ENCODE measurements at places on chromosomes 6 and 20. TPM values are rescaled to one million over a fixed set of nuclear protein-coding genes. Genes with fewer than 3 reads are reported as not detected.
A peak's percentile ranks its signal among the peaks of the same experiment; 100 is the strongest.

DNA sequence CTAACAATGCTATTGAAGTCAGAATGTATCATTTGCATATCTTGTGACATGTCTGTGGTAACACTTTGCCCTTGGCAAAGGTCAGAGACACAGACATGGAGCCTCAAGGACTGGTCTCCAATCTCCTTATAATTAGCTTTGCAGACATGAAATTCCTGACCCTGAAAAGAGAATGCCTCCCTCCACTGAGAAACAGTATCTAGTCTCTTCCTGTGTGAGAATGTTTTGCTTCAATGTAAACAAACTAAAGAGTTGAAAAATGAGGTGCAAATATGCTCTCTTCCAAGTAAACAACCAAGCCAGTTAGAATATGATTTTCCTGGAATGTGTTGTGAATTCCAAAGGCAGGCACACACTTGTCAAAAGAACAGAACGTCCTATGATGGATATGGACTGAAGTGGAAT, 407.1 kb upstream of the MARCKS start:
- no peak overlapping the region for H3K4me3 ChIP-seq
- no peaks in the 10 kb centered on the region for H3K4me1 ChIP-seq
- H3K27ac ChIP-seq: no peak overlapping the region
- peaks cover 6% of the 10 kb centered on the region for H3K27me3 ChIP-seq

KHDRBS2 gene
- total RNA-seq: not detected

DNA sequence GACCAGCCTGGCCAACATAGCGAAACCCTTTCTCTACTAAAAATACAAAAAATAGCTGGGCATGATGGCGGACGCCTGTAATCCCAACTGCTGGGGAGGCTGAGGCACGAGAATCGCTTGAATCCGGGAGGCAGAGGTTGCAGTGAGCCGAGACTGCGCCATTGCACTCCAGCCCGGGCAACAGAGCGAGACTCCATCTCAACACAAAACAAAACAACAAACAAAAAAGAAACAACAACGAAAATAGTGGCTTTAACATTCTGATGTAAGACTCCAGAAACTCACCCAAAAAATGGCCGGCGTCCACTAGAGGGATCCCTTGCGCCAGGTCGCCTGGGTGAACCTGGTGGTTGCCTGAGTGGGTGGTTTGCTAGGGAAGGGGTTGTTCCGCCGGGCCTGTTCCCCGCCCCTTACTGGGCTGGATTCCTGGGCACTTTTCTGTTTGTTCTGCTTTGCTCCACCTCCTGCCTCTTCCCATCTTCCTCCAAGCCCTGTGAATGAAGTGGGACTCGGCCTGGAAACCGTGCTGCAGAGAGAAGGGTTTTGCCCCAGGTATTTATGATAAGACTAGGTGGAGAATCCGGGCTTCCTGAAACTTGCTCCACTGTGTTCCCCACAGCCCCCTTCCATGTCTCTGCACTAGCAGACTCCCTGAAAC, 1.5 kb downstream of the PABPC1L start:
- peak overlapping the region; percentile 22 for H3K27ac ChIP-seq
- peak; percentile 57 for DNase-seq
- peak overlapping the region; percentile 64 for H3K4me3 ChIP-seq
- no peaks in the 10 kb centered on the region for H3K27me3 ChIP-seq

DNA sequence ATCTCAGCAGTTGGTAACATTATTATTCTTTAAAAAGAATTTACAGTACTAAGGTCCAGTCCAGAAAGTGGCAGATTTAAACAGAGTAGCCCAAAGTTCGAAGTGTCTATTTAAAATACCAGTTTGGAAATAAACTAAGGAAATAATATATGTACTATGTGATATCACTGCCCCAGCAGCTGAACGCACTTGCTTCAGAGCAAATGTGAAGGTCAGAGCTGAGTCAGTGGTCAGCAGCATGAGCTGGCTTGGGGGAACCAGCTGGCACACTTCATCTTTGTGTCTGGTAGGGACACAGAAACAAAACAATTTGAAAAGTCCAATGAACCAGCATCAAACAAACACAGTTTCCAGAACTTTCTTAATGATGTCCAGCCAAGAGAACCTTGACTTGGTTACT, 15.4 kb downstream of the TMEM14B start:
- H3K27me3 ChIP-seq: no peaks in the 10 kb centered on the region
- H3K4me3 ChIP-seq: no peak overlapping the region
- no peak for DNase-seq
- peaks cover 15% of the 10 kb centered on the region for H3K4me1 ChIP-seq
- H3K27ac ChIP-seq: no peak overlapping the region
- H3K36me3 ChIP-seq: peaks cover 9% of the 10 kb centered on the region

DNA sequence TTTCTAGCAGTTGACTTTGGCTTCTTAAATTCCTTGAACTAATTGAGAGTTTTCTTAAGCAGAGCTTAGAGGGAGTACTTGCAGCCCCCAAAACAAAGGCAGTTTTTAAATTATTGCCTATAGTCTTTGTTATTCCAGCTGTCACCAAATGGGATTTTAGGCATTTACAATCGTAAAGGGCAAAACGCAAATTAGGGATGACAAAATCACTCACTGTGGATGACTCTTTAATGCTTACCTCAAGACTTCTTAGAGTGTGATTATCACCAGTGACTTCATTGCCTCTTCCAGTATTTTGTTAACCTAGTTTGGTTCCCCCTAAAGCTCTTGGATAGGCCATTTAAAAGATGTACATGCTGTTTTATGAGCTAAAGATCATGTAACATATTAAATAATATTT, 126.8 kb downstream of the LRRC1 start:
- DNase-seq: no peak
- no peak overlapping the region for H3K4me3 ChIP-seq
- no peaks in the 10 kb centered on the region for H3K4me1 ChIP-seq
- H3K27me3 ChIP-seq: no peaks in the 10 kb centered on the region

GRCh38 chr6:118780668-118781067, 113.3 kb upstream of the ASF1A start:
- H3K27ac ChIP-seq: no peak overlapping the region
- no peak overlapping the region for H3K4me3 ChIP-seq
- H3K36me3 ChIP-seq: no peaks in the 10 kb centered on the region
- peaks cover 17% of the 10 kb centered on the region for H3K4me1 ChIP-seq

SUMO4 gene
- 7.2 TPM for total RNA-seq
